Karpas-422 (cell line): ENCODE measurements at places on chromosomes 16 and 17.
A peak's percentile ranks its signal among the peaks of the same experiment; 100 is the strongest.

DNA sequence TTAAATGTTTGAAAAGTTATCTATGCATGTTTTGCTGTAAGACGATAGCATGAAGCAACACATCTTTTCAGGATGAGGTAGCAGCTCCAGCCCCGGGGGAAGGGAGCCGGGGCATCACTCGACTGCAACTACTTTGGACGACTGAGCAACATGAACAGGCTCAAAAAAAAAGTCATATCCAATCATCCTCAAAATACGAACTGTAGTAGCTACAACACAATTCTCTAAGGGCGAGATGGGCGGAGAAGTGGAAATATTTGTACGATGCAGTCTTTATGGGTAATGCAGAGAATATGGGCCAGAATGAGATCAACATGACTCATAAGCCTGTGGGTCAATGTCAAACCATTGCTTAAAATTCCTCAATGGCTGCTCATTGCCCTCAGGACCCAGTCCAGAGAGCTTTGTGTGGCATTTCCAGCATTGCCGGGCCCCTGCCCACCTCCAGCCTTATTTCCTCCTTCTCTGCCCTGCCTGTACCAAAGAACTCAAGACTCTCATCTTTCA, 17.7 kb upstream of the SMURF2 start:
- DNase-seq = no peak

- DNase-seq = no peak
Measured at GRCh38 chr16:2799859-2800226, 1.6 kb downstream of the PRSS41 start.

GRCh38 chr16:9013508-9013864, 49.8 kb upstream of the USP7 start:
- DNase-seq = no peak

DNA sequence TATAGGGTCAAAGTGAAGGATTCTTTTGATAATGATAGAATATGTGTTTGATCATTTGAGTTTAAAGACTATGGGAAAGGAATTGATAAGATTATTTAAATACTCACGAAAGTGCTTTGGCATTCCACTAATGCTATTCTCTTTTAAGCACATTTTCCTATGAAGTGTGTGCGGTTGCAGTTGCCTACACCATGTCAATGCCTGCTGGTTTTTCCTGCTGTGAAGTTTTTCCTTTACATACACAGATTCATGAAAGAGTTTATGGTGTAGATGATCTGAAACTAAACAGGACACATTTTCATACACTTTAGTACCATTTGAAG, 78.7 kb downstream of the VMP1 start:
- DNase-seq = no peak

DNA sequence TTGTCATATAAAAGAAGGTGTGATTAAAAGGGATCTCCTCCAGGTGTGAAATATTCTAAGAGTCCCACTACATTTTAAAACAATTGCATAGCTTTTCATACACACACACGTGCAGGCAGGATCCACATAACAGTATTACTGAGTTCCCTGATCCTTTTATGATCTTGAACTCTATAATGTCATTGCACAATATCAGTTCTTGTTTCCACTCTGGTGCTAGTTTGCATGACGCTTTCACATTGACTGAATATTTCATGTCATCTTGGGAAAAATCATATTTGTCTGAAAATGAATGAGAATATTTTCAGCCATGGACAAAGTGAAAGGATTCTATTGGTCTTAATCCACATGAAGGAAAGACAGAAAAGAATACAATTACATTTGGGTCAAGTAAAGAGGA, 703.8 kb downstream of the CDH8 start:
- DNase-seq = no peak

GRCh38 chr17:50631908-50632571, 2.6 kb upstream of the ABCC3 start:
- DNase-seq = no peak

DNA sequence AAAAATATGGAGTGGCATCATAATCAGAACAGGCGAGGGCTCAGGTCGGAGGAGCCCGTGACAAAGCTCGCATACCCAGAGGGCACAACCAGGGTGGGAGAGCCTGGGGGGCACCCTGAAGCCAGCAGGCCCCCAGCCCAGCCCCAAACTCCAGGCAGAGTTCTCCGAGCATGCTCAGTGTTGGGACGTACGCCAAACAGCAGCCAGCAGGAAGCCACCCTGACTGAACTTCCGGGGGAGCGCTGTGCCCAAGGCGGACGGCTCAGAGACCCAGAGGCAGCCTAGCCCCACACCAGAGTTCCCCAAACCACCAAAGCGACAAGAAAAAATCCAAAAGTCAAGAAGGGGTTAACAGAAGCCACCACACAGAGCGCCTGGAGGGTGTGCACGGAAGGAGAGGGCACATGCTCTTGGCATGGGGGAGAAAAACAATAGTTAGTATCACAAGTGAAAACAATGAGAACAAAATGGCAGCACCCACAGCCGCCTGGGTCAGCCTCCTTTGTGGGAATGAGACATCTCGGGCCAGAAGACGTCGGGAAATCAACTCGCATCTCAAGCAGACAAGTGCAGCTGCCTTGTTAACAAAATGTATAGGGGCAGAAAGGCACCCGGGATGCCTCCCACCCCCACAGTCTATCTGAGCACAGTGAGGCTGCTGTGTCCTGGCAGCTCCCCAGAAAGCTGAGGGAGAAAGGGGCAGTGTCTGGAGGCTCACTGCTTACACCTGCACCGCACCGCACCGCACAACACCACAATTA, 11.9 kb downstream of the EXOC7 start:
- DNase-seq = no peak

DNA sequence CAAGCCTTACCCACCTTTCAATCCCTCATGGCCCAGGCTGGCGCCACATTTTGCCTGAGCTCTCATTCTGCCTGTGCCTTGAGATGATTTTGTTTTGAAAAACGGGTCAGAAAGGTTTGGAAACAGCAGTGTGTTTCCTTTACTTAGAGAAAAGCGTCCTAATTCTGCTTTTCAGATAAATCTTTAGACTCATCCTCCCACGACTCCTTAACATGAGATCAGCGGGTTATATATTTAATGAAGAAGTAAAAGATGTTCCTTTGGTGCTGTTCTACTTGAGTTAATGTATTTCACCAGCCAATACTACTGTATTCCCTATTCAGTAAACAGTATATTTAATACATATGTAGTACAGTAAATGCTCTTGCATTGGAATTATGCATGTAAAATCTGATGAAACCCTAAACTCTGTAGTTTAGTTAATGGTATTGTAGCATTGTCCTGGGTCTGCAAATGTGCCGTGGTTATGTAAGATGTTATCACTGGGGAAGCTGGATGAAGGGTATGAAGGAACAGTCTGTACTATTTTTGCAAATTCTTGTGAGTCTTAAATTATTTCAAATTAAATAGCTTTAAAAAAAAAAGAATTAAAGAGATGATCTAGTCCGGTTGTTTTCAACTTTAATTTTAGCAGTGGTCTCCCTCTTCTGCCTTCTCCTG, 199.4 kb upstream of the CACNG5 start:
- DNase-seq = peak; percentile 29

- DNase-seq = no peak
Measured at GRCh38 chr17:45302649-45303173, 14.1 kb downstream of the MAP3K14 start.

- no peak for DNase-seq
Measured at GRCh38 chr17:37026531-37026869, 77.7 kb downstream of the AATF start.

GRCh38 chr16:79437764-79438751, 162.5 kb downstream of the MAF start:
- DNase-seq = no peak

DNA sequence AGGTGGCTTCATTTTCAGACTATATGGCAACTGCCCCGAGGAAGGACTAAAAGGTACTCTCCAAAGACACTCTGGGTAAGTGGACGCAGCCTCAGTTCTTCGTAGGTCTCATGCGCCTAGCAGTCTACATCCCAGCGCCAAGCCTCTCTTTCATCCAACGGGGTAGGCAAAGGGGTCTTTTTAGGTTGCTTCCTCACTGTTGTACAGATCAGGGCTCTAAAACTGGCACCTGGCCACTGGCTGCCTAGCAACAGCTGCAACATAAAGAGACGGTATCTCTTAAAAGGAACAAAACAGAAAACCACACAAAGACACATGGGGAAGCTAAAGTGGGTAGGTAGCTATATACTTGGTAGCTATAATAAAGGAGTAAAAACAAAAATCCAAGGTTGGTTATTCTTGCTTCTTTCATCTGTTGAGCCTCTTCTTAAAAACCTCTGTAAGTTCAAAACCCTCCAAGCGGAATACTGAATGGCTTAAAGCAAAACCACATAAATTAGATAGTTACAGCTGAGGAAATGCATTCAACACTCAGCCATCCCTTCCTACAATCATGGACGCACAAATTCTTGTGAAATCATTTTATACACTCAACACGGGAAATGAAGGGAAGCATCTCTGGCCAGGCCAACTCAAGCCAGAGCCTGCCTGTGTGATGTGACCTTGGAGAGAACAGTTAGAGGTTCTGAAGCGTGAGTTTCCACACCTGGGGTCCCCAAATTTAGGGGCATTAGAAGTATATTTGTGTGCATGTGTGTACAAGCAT, 22.7 kb downstream of the CYTH1 start:
- DNase-seq = peak; percentile 67

- DNase-seq = no peak
Measured at GRCh38 chr17:27612160-27612770, 18.7 kb upstream of the LGALS9 start.

GRCh38 chr17:80891397-80892018, 100.1 kb upstream of the CHMP6 start:
- DNase-seq = no peak

DNA sequence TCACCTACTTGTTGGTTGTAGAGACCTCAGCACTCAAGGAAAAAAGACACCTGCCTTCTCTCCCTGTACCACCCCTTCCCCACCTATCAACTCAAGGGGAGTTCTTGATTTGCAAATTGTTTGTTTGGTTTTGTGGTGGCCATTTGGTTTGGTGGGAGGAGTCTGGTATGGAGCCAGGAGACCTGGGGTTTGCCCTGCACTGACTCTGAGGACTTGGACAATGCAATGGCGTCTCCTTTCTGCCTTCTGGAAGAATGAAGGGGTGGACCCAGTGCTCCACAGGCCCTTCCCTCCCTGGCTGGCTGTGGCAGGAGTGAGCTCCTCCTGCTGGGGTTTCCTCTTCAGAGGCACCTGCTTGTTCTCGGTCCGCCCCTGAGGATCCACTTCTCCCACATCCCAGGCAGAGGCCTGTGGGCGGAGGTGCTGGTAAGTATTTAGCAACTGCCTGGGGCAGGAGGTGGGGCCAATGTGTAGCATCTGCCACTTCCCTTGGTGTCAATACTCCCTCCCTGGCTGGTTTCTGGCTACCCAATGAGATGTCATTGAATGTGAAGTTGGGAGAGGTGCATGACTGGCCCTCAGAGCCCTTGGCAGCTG, 164.5 kb downstream of the NTN1 start:
- DNase-seq = peak; percentile 33
